ENCODE measurements at places on chromosomes 6 and 20.
A peak's percentile ranks its signal among the peaks of the same experiment; 100 is the strongest.

DNA sequence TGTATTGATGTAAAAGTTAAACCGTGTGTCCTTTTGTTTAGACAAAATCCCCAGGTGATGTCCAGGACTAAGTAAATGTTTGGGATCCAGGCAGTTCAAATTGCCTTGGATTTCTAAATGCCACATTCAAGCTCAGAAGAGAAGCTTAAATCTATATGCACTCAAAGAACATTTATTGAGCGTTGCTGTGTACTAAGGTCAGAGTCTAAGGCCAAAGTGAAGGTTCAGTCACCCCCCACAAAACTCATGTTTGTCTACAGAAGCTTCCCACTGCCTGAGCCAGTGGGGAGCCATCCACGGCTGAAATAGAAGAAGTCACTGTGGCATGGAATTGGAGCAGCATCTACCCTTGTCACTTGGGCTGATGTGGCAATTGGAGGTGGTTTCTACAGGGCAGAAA is 70.7 kb upstream of the INSM1 start:
- DNase-seq, result no peak

DNA sequence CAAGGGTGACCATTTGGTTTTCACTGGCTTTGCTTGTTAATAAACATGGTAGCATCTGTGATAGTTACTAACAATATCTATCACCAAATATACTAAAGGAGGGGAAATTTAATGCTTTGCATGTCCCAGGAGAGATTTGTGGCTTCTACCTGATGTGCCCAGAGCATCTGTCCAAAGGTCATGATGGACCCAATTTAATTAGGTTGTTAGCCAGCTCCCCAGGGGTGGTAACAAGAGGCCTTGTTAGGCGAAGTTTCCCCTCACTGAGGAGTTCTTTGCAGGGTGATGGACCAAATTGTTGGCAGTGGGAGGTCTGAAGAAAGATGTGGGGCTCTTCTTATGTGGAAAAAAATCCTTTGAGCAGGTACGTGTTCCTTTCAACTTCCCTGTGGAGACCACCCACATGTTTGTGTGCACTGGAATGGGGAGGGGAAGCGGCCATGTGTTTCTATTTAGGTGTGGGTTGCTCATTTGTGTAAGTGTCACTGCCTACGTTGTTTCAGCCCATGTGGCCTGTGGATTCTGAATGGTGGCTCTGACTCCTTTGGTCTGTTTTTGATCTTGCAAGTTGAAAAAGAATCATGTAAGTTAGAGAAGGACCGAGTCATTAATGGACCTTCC is 137.6 kb downstream of the CLIC5 start:
- no peak for DNase-seq

DNA sequence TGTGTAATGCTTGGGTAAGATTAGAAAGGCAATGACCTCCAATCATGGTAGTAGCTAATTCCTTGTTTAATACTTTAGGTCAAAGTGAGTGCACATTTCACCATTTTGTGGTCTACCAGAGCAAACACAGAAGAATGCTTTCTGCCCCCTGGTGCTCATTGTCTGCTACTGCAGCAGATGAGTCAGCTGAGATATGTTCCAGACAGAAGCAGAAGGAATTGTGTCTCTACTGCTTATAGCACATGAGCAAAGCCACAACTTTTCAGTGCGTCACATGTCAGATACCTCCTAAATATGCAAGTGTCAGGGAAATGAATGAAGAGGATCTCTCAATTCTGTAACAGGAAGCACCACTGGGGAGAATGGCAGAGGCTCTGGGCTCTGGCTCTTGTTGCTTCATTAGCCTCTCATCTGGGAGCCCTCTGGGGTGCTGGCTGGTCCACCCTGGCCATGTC is 308.9 kb downstream of the ALDH8A1 start:
- DNase-seq, result peak; percentile 77

DNA sequence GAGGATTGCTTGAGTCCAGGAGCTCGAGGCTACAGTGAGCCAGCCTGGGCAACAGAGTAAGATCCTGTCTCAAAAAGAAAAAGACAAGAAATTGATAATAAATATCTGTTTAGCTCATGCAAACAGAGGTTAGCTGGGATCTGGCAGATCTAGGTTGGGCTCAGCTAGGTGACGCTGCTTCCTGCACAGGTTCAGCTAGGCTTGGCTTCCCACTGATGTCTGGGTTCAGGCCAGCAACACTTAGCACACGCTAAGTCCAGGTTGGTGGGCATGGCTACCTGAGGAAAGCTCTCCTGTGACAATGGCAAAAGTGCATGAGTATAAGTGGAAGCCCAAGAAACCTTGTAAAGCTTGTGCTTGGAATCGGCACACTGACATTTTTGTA is 48.7 kb downstream of the RIN2 start:
- DNase-seq, result no peak

GRCh38 chr20:58403272-58403671 is 14.2 kb downstream of the VAPB start:
- no peak for DNase-seq

GRCh38 chr6:89081129-89081422 is 525 bp downstream of the PNRC1 start:
- no peak for DNase-seq

GRCh38 chr6:78611102-78611620 is 256.2 kb upstream of the IRAK1BP1 start:
- DNase-seq, result no peak

- no peak for DNase-seq
These were observed 6.7 kb downstream of the APMAP start for GRCh38 chr20:24985802-24986201.

DNA sequence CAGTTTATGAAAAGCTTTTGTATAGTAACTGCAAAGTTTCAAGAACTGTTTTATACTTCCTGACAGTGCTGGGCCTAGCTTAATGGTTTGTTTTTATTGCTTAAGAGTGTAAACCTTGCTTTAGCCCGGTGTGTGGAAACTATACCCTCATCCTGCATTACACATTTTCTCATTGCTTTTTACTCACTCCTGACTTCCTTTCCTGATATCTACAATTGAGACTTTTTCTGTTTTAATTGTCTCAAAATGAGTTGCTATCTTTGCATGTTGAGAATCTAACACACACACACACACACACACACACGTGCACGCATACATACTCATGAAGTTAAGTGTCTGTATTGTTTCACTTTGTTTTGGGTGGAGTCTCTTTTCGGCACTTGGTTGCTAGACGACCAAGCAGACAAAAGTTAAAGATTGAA is 16.7 kb downstream of the BMP2 start:
- DNase-seq, result no peak

DNA sequence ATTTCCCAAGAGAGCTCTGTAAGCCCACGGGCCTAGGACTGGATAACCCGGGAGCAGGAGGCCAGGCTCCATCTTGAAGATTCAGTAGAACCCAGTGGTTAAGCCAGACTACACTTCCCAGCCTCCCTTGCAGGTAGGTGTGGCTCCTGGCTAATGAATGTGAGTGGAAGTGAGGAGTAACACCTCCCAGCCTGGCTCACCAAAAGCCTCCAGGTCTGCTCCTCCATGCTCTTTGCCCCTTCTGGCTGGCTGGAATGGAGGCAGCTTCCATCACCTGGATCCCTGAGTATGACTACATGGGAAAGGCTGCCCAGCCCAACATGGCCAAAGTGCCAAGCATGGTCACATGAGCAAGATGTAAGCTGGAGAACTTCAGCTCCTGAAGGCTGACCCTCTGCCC is 9.7 kb downstream of the LRRN4 start:
- no peak for DNase-seq

GRCh38 chr6:68757821-68758220 is 122.7 kb downstream of the ADGRB3 start:
- no peak for DNase-seq

DNA sequence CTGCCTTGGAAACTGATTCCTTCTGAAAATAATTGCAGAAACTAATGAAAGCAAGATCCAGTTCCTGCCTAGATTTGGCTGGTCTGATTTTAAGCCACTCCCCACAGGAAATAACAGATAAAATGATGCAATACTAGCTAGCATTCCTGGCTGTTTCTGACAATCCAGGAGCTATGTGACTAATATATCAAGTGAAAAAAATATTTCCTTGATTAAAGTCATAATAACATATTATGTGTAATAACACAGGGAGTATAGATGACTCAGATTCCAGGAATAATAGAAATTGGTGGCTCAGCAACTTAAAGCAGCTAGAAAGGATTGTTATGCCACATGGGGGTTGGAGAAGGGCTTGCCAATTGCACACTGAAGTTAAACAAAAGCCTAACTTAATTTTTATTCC is 182.7 kb upstream of the SALL4 start:
- no peak for DNase-seq
